AML-193 (cell line): ENCODE measurements at places on chromosomes 7 and 10.

DNA sequence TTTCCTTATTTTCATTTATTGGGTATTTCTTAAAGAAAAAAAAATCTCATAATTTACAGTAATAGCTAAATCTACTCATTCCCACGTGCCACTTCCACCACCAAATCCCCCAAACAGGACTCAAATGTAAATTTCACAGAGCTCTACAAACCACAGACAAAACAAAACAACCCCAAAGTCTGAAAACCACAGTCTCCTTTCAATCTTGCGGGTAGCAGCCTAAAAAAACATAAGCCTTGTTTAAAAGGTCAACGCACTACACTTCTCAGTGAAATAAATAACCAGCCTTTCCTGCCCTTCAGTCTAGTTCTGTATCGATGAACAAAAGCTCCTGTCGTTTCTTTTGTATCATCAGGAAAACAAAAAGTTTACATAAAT is 121.8 kb upstream of the AFAP1L2 start:
- DNase-seq = no peak

GRCh38 chr7:77550586-77550985 is 13.5 kb downstream of the PTPN12 start:
- DNase-seq = no peak

DNA sequence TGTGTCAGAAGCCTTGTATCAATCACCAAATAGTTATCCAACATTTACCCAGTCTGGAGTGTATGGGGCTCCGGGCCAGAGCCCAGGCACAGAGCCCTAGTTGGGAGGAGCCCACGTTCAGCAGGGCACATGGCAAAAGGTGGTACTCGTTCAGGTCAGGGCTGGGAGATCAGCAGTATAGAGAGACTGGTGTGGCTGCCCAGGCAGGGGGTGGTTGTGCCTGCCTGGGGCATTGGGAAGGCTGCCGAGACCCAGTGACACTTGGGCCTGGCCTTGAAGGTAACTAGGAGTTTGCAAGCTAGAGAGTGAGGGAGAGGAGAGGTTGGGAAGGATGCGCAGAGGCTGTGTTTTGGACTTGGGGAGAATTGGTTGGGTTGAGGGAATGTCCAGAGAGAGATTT is 48.9 kb upstream of the IGFBP3 start:
- DNase-seq = no peak

- no peak for DNase-seq
These were observed 9.9 kb downstream of the VIM start for GRCh38 chr10:17237915-17238444.

GRCh38 chr10:128802062-128802461 is 665.0 kb upstream of the MGMT start:
- DNase-seq = no peak

DNA sequence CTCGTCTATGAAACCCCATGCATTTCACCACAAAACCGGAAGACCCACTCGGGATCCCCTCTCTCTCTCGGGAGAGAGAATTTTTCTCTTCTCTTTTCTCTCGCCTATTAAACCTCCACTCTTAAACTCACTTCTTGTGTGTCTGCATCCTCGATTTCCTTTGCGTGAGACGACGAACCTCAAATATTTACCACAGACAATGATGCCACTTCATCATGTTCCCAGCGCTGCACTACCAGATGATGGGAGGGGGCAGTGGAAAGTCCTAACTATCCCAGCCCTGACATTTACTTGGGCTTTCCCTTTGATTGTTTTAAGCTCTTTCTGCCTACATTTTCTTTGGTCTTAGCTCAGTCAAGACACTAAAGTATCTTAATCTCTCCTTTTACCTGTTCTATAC is 906.7 kb downstream of the GRID1 start:
- DNase-seq = no peak

GRCh38 chr7:115293628-115294240 is 371.8 kb downstream of the MDFIC start:
- DNase-seq = no peak

DNA sequence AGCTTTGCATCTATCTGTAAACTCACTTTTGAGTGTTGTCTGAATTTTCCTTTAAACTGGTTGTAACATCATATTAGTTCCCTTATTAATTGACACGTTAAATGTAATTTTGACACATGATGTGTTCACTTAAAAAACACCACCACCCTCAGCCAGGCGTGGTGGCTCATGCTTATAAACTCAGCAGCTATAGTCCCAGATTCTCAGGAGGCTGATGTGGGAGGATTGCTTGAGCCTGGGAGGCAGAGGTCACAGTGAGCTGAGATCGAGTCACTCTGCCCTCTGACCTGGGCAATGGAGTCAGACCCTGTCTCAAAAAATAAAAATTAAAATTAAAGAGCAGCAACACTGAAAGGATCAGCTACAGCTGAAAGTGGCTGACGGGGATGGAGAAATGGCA is 60.0 kb upstream of the CYTH3 start:
- no peak for DNase-seq

DNA sequence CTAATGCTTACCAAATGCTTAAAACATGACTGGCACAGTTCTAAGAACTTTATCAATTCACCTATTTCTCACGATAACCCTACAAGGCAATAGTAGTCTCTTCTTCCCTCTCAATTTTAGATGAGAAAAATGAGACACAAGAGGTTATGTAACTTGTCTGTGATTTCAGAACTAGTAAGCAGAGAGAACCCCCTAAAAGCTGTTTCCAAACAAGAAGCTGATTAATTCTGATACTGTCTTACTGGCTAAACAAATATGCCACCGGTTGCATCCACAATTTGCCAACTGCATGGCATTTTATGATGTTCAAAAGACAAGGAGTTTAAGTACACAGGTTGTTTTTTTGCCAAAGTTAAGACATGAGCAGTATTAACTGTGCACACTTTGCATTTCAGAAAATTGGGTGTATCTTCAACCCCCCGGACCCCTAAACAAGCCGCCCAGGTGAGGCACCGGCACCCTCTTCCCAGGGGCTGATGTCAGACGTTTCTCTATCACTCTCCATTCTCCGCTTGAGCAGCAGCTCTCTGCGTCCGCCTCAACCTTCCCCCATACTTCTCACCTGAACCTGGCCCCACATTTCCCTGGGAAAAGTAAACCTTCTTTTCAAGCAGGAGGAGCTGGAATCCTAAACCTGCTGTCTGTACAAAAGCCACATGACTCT is 21.7 kb downstream of the RSU1 start:
- no peak for DNase-seq

GRCh38 chr10:119090968-119091367 is 10.4 kb upstream of the EIF3A start:
- DNase-seq = no peak

- no peak for DNase-seq
These were observed 181.7 kb upstream of the RHOBTB1 start for GRCh38 chr10:61125560-61126170.
